ENCODE measurements at places on chromosomes 11 and 22.

- no peak for DNase-seq
Measured at GRCh38 chr22:37343863-37344734, 61.8 kb downstream of the CYTH4 start.

GRCh38 chr22:30890686-30891442, 77.7 kb downstream of the MORC2 start:
- DNase-seq = peak; percentile 39

- DNase-seq = peak; percentile 85
Measured at GRCh38 chr11:35146074-35146521, 7.1 kb downstream of the CD44 start.

DNA sequence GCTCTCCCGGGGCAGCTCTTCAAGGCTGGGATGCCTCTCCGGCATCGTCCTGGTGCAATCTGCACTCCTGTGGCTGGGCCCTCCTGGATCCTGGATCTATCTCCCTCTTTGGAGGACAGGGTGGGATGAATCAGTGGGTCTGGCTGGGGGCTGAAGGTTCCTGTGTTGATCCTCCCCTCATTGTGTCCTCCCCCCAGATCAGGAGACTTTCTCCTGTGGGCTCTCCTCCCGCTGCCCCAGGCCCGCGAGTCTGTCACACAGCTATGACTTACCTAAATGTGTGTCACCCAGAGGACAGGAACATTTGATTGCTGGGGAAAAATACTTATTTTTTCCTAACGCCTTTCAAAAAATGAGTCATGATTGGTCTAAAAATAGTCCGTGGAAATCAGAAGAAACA, 106.8 kb upstream of the NECTIN1 start:
- DNase-seq = no peak

- no peak for DNase-seq
Measured at GRCh38 chr11:131877246-131877942, 507.0 kb downstream of the NTM start.

- DNase-seq = no peak
Measured at GRCh38 chr11:43736502-43737200, 56.1 kb downstream of the HSD17B12 start.

- DNase-seq = no peak
Measured at GRCh38 chr11:67820081-67820480, 145.7 kb upstream of the ALDH3B2 start.

- DNase-seq = no peak
Measured at GRCh38 chr11:47435687-47436086, 9.4 kb upstream of the PSMC3 start.

DNA sequence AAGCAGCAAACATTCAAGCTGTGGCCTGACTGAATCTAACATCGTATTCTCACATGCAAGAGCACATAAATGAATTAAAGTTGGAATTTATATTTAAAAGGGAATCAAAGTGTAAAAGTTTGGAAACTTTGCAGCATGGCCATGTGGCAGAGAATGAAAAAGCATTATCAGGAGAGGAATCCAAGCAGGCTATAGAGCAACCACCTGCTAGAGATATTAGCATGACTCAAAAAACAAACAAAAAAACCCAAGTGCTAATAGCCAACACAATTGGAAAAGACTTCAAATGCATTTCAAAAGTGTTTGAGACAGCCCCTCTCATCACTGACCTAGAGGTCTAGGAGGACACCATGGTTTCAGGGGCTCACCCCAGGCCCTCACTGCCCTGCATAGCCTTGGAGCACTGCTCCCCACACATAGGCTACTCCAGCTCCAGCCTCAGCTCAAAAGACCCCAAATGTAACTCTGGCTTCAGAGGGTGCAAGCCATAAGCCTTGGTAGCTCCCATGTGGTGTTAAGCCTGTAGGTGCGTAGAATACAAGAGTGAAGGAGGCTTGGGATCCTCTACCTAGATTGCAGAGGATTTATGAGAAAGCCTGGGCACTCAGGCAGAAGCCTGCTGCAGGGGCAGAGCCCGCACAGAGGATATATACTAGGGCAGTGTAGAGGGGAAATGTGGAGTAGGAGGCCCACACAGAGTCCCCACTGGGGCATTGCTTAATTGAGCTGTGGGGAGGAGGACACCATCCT, 1.7 kb upstream of the KRTAP5-7 start:
- no peak for DNase-seq

Data from activated naive CD4-positive, alpha-beta T cell treated with anti-CD3 and anti-CD28 coated beads, Interleukin-2, amount 50 U/mL, for 16 hours (primary cell).